T-helper 2 cell (primary cell): ENCODE measurements at places on chromosomes 2 and 18.
A peak's percentile ranks its signal among the peaks of the same experiment; 100 is the strongest.

- no peak for DNase-seq
Observed at GRCh38 chr2:84646514-84646913, 130.2 kb downstream of the DNAH6 start.

DNA sequence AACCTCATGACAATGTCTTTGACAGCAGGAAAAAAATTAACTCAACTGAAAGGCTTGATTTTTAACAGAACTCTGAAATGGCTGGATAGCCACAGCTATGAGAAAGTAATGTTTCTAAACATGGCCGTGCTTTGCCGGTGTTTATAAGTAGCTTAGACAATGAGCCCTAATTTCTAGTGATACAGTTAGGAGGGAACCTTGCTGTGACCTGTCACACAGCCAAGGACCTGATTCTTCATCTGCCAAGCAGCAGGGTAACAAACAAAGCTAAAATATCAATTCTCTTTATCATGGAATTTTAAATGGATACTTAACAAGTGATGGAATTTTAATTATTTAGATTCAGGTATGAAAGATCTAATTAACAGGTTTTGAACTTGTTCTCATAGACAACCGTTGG is 24.3 kb upstream of the DYNC2LI1 start:
- no peak for DNase-seq

GRCh38 chr2:20524412-20525040 is 77.7 kb downstream of the RHOB start:
- DNase-seq = no peak

DNA sequence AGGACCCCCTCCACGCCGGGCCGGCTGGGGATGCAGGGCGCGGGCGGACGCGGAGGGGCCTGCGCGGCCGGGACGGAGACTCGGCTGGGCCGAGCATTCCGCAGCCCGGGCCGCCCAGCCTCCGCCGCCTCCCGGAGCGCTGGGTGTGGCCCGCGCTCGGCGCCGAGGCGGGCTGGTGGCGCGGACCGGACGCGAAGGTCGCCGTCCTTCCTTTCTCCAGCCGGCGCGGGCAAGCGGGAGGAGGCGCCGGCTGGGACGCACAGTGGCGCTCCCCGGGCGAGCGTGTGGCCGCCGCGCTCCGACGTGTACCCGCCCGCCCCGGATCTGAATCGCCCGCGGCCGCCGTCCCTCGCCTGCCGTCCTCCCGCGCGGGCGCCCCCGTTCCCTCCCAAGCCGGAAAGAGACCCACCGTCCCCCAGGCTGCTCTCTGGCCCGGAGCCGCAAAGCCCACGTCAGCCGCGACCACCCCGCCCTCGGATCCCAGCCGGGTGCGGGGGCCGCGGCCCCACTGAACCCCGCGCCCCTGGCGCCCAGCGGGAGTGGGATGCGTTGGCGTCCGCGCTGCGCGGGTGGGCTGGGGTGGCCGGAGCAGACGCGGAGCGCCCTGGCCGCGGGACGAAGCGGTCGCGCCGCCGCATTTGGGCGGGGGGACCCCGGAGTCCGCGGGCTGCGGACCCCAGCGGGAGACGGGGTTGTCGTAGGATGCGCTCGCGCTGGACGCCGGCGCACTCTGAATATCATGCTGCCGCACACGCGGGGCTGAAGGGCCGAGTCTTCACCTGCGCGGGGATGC is 634 bp downstream of the SPATS2L start:
- DNase-seq = no peak

GRCh38 chr2:210662560-210662959 is 106.2 kb downstream of the CPS1 start:
- DNase-seq = no peak

GRCh38 chr2:218264773-218265561 is 4.2 kb downstream of the GPBAR1 start:
- DNase-seq = no peak

- peak; percentile 44 for DNase-seq
Observed at GRCh38 chr2:62456721-62457539, 49.1 kb downstream of the TMEM17 start.

- no peak for DNase-seq
Observed at GRCh38 chr18:2903006-2903405, 56.2 kb downstream of the EMILIN2 start.

DNA sequence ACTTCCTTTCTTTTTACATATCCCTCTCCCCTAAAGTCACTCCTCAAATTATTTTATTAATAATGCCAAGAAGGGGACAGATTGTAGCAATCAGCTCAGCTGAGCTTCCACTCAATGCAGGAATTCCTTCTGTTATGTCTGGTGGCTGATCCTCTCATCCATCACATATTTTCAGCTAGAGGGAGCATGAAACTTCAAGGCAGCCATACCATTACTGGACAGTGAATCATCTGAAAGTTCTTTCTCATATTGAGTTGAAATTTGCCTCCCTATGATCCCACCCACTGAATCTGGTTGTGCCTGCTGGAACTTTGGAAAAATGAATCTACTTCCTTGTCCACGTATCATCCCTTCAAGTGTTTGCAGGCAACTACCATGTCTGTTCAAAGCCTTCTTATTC is 11.2 kb downstream of the ZNF385B start:
- DNase-seq = no peak

DNA sequence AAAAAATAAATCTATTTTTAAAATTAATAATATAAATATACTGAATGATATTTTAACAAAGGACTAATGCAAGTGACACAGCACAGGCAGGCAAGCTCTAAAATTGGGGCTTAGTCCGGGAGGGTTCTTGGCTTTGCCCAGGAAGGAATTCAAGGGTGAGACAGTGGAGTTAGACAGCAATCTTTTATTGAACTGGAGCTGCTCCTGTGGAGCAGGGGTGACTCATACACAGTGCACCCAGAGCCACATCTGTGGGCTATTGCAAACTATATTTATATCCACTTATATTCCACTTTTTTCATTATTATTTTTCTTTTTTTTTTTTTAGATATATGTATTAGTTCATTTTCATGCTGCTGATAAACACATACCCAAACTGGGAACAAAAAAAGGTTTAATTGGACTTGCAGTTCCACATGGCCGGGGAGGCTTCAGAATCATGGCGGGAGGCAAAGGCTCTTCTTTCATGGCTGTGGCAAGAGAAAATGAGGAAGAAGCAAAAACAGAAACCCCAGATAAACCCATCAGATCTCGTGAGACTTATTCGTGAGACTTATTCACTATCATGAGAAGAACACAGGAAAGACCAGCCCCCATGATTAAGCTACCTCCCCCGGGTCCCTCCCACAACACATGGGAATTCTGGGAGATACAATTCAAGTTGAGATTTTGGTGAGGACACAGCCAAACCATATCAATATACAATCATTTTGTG is 437.1 kb downstream of the BCL11A start:
- DNase-seq = no peak

- no peak for DNase-seq
Observed at GRCh38 chr2:119005555-119005954, 63.6 kb downstream of the MARCO start.

DNA sequence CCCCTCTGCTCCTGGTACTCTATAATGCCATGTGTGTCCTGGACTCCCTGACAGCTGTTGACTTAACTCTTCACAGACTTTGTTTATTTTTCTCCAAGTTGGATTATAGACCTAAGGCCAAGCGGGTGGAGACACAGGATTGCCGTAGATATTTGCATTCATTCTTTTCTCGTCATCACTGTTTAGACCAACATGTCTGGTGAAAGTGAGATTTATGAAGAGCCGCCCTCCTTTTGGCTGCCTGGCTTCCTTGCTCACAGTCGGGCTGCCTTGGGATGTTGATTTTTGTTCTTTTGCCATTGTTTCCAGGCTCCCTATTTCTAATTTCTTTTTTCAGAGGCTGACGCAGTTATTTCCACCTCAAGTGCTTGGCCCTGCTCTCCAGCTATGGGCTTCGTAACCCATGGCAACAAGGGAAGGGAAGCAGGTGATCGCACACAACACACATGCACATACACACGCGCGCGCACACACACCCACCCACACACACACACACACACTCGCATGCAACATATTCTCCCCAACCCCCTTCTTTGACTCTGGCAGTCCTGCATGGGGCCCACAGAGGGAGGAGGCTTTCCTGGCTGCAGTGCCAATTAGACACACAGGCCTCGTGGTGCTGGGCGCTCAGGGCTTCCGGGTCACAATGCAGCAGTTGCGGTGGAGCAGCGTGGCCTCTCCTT is 296.5 kb downstream of the MTX2 start:
- DNase-seq = no peak

DNA sequence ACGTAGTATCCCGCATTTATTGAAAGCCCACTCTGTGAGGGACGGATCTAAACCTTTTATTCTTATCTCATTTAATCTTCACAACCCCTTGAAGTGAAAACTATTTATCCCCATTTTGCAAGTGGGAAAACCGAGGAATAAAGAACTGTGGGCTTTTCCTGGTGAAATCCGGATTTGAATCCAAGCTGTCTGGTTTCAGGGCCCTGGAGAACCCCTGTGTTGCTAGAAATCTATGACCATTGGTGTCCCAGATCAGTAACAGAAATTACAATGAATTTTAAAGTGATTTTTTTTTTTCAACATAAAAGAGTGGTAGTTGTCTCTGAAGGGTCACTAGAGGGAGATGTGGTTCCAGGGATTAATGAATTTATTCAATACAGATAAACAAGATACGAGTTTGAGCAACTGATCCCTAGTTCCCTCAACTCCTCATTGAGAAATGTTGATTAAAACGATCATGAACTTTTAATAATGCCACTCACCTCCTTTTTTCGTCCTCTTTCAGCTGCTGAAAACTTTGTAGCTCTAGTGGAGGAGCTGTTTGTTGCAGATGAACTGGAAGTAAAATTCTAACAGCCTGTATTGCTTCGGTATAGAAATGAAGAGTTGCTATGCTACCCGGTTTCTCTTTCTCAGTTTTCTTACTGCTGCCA is 940 bp downstream of the XRCC5 start:
- DNase-seq = no peak

GRCh38 chr2:97911206-97911921 is 84.4 kb downstream of the TMEM131 start:
- DNase-seq = no peak

DNA sequence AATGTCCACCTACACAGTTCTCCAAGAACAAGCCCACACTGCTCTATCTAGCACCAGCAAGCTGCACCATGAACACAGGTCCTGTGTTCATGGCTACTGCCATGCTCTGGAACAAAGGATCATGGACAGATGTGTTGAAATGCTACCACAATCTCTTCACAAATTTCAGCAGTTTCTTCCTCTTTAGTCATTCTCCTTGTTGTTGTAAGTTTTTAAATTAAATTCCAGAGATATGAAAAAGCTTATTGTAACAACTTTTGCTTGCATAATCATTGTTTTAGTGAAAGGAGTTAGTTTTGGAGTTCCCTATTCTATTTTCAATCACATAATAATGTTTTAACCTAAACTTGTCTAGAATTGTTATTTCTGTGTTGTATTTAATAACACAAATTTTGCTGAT is 17.2 kb upstream of the NAPG start:
- no peak for DNase-seq

- no peak for DNase-seq
Observed at GRCh38 chr18:10027461-10027860, 113.6 kb downstream of the VAPA start.

GRCh38 chr2:225466891-225467604 is 67.5 kb downstream of the NYAP2 start:
- no peak for DNase-seq

GRCh38 chr18:48394176-48394575 is 15.0 kb downstream of the ZBTB7C start:
- DNase-seq = no peak

DNA sequence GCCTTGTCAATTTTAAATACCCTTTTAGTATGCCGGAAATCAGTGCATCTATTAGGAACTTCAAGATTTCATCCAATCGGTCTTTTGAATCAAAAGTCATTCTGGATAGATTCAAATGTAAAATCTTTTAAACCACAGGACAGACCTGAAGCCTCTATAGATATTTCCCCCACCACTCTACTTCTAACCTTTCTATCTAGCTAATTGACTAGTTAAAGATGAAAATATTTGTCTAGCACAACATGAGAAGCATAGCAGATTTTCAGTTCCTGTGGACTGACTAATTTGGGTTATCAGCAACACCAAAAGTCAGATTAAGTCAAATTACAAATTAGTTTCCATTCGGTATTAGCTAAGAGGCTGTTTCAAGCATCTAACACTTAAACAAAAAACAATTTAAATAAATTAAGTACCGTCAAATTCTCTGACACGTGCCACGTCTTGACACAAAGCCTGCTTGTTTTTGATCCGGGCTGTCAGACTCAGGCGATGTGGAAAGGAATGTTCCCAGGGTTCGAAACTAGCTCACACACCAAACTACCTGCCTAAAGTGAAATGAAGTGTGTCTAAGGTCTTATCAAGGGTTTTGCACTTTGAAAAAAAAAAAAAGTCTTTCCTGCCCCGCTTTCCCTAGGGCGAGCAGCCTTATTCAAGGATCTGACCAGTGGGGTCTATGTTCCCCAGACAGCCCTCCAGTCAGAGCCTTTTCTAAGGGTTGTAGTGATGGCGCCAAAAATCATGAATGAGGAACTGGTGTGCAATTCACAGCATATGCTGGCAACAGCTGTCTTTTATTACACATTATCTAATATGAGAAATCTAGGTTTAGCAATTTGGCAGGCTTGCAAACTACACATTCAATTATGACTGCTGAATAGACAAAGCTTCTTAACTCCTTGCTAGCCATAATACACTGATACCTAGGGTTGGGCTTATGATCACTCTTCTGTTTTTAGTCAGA is 4.7 kb downstream of the CYTIP start:
- DNase-seq = no peak

DNA sequence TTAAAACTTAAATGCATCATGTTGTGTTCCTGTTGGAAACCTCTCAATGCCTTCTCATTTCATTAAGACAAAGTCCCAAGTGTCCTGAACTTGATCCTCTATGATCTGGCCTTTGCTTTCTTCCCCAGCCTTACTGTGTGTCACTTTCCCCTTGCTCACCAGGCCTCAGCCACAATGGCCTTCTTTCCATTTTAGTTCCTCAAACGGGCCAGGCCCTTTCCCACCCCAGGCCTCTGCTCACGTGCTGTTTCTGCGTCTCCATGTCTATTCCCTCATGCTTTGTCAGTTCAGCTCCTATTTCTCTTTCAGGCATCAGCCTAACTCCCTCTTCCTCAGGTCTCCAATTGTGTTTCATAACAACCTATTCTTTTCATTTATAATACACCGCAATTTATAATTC is 19.5 kb downstream of the CXCR4 start:
- DNase-seq = no peak

- DNase-seq = no peak
Observed at GRCh38 chr18:63422864-63423304, 608 bp upstream of the VPS4B start.

GRCh38 chr2:40352703-40353099 is 99.2 kb downstream of the SLC8A1 start:
- DNase-seq = no peak

GRCh38 chr2:65664931-65665330 is 232.5 kb upstream of the SPRED2 start:
- no peak for DNase-seq
